Posterior vena cava (tissue), 2 donors: ENCODE measurements at places on chromosomes 13 and 19. TPM values are rescaled to one million over a fixed set of nuclear protein-coding genes. Genes with fewer than 3 reads are reported as not detected.

Gene FOSB
- total RNA-seq = 33.2 TPM

Gene PIK3R2
- total RNA-seq = 13.0 TPM

Gene RFX2
- total RNA-seq = 20.7 TPM

Gene ZNF791
- 26.8 TPM for total RNA-seq

Gene GRK1
- total RNA-seq = not detected

Gene PRX
- total RNA-seq = 3.4 TPM

- no peak for DNase-seq
Measured at GRCh38 chr19:32254509-32254890, 90.9 kb upstream of the ZNF507 start.

GRCh38 chr13:22061806-22062391 is 391.0 kb downstream of the FGF9 start:
- DNase-seq = no peak

DNA sequence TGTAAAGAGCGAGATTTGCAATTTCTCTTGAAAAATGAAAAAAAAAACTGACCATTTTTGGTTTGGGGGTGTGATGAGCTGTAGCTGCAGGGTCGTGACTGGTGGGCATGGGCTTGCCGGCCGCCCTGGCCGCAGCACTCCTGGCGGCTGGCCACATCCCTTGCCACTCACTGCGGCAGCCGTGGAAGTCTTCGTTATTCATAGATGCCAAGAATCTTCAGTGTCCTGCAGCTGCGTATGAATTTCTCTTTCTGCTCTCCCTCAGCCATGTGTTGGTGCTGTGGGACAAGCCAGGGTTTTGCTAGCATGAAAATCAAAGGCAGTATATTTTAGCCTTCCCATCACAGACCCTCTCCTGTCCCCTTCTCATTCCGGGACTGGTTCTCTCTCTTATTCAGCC is 151.7 kb upstream of the TSHZ3 start:
- DNase-seq = no peak

DNA sequence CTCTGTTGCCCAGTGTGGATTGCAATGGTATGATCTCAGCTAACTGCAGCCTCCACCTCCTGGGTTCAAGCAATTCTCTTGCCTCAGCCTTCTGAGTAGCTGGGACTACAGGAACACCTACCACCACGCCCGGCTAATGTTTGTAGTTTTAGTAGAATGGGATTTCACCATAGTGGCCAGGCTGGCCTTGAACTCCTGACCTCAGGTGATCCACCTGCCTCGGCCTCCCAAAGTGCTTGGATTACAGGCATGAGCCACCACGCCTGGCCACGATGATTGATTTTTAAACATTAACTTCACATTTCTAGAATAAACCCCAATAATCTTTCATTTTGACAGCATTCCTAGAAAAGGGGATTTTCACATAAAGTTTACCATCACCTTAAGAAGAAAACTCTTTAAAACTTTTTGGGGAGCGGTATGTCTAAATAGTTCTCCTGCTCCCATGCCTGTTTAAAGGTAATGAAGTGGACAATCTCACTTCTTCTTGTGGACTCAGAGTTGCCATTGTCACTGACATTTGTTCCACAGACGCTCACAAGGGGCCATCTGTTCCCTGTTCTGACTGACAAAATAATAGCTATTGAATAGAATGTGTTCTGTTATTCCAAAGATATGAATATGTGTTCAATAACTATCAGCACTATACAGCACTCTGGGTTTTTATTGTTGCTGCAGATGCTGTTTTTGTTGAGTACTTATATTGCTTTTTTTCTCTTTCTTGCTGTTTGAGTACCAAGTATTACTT is 66.1 kb upstream of the C1QTNF9B start:
- DNase-seq = no peak

DNA sequence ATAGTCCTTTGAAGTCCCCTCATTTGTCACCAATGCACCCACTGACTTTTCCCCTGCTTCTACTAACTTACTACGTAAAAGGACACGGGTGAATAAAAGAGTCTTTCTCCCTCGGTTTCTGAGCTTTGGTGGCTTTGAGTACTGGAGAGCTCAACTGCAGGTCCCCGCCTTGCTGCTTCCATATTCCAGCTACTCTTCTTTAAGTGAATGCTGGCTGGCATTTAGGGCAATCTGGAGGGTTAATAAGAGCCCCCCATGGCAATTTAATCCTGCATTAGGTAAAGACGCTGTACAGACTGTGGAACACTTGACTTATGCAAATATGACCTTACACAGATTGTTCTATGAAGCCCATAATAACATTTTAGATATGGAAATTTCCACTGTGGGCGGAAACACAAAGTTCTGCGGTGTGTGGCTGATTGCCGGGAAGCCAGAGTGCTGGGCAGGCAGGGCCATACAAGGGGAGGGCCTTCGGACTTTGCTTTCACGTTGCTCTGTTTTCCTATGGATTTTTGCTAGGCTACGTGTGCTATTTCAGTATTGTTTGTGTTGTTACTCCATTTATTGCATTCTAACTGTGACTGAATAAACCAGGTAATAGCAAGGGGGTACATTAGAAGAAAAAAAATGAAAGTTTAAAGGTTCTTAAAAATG is 97.5 kb downstream of the SLC10A2 start:
- no peak for DNase-seq

GRCh38 chr19:34416021-34416545 is 11.9 kb downstream of the PDCD2L start:
- no peak for DNase-seq

- DNase-seq = no peak
Measured at GRCh38 chr13:26502826-26503225, 54.7 kb upstream of the WASF3 start.

DNA sequence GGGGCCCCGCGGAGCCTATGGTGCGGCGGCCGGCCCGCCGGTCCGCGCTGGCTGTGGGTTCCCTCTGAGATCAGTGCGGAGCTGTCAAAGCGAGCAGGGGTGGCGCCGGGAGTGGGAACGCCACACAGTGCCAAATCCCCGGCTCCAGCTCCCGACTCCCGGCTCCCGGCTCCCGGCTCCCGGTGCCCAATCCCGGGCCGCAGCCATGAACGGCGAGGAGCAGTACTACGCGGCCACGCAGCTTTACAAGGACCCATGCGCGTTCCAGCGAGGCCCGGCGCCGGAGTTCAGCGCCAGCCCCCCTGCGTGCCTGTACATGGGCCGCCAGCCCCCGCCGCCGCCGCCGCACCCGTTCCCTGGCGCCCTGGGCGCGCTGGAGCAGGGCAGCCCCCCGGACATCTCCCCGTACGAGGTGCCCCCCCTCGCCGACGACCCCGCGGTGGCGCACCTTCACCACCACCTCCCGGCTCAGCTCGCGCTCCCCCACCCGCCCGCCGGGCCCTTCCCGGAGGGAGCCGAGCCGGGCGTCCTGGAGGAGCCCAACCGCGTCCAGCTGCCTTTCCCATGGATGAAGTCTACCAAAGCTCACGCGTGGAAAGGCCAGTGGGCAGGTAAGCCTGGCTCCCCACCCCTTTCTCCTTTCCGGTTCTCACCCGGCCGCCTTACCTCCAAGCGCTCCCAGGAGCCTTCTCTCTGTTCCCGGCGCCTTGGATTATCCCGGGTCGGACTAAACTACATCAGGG is at the start of gene PDX1:
PDX1 (plus strand) TSS at position 67 of the 743 bp plus-strand sequence; CDS start at position 206, 139 bp downstream.
- no peak for DNase-seq

DNA sequence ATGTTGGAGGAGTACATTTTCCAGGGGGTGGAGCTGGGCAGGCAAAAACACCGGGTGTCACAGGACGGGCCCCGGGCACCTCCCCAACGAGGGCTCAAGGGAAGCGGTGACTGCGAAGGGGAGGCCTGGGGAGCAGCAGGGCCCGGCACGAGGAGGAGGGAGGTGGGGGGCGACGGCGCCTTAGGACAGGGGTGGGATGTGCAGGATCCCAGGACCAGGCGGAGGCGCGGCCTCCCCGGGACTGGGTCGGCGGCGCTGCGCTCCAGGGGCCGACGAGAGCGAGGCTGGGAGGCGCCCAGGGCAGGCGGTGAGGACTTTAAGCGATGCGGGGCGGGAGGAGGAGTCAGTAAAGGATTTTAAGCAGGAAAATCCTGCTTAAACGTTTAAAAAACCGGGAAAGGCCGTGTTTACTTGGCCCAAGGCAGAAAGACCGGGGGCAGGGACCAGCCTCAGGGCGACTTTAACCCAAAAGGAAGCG is 427 bp downstream of the ZNF160 start:
- peak; percentile 83 for DNase-seq

DNA sequence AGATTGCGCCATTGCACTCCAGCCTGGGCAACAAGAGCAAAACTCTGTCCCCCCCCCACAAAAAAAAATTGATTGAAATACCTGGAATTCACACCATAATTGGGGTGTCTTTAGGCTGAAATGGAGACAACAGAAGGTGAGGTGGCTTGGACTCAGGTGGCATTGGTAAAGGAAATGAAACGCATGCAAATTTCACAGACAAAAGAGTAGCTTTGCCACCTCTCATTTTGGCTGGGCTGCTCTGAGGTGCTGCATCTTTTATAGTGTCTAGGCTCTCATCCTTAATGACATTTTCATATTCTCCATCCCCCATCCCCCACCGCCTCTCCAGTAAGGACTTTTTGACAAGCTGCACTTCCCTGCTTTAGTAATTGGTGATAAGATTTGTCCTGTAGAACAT is 6.9 kb downstream of the UBE2L5 start:
- no peak for DNase-seq

GRCh38 chr19:50661766-50662650 is 12.8 kb downstream of the C19orf81 start:
- no peak for DNase-seq

GRCh38 chr19:1841209-1841924 is 6.9 kb downstream of the REXO1 start:
- DNase-seq = no peak

- DNase-seq = no peak
Measured at GRCh38 chr13:23817830-23818229, 71.4 kb downstream of the MIPEP start.

DNA sequence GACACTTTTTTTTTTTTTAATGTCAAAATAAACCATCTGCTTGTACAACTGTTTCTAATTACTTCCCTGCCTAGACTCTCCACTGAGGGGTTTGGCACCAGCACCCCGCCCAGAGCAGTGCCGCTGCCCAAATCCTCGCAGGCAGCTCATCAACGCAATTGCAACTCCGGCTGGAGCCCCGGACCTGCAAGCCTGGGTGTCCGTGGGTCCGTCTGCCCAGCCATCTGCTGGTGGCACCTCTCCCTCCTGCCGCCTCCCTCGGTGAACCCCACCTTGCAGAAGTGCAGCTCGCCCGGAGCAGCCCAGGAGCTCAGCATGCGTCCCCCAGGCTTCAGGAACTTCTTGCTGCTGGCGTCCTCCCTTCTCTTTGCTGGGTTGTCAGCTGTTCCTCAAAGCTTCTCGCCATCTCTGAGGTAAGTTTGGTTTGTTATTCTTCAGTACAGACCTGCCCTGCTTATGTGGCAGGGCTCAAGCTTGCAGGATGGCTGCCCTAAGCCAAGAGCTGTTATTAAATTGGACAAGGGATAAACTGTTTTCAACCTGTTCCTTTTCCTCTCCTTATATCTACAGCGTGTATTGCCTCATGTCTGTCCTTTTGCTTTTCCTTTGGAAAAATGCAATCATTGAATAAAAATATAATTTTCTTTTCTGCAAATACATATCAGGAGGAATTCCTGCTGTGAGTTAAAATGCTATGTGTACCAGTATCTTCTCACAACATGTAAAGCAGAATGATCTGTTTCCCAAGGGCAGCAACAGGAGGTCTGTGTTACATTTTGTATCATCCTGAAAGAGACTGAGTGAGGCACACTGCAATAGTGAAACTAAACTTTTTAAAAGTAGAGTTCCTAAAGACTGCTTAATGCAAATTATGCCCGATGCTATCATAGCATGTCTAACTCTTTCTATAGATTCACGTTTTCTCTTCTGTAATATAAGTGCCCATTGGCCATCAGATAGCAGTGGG is at the start of gene ITGBL1:
ITGBL1 (plus strand) TSS at position 157 of the 967 bp plus-strand sequence; CDS start at position 316, 159 bp downstream.
- DNase-seq = no peak

DNA sequence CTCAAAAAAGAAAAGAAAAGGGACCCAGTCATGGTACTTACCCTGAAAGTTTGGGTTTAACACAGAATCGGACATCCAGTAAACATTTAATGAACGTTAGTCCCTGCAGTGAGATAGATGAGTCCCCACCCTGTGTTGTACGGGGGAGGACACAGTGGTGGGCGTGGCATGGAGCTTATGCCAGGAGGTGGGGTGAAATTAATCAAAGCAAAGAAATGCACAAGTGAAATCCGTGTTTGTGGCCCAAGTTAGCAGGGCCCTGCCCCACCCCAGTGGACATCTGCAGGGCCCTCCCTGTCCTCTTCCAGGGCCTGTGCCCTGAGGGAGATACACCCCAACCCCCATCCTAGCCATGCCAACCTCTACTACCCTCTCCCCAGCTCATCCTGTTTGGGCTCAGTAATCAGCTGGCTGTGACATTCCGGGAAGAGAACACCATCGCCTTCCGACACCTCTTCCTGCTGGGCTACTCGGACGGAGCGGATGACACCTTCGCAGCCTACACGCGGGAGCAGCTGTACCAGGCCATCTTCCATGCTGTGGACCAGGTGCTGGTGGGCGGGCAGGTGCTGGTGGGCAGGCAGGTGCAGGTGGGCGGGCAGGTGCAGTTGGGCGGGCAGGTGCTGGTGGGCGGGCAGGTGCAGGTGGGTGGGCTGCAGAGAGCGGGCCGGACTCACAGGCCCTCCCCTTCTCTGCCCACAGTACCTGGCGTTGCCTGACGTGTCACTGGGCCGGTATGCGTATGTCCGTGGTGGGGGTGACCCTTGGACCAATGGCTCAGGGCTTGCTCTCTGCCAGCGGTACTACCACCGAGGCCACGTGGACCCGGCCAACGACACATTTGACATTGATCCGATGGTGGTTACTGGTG is 3.9 kb downstream of the MCOLN1 start:
- DNase-seq = no peak

DNA sequence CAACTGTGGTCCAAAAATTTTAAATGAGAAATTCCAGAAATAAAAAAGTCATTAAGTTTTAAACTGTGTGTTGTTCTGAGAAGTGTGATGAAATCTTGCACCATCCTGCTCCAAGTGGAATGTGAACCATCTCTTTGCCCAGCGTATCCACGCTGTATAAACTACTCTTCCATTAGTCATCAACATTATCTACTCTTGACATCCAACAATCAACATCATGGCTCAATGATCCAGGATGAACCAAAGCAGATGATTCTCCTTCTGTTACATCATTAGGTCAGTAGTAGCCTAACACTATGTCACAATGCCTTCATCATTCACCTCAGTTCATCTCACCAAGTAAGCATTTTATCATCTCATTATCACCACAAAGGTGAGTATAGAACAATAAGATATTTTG is 55.3 kb downstream of the SUCLA2 start:
- no peak for DNase-seq

GRCh38 chr13:42114912-42115311 is 66.5 kb downstream of the DGKH start:
- DNase-seq = no peak
